Activated CD4-positive, alpha-beta T cell treated with anti-CD3 and anti-CD28 coated beads for 4 hours (primary cell): ENCODE measurements at places on chromosomes 3 and 15.

DNA sequence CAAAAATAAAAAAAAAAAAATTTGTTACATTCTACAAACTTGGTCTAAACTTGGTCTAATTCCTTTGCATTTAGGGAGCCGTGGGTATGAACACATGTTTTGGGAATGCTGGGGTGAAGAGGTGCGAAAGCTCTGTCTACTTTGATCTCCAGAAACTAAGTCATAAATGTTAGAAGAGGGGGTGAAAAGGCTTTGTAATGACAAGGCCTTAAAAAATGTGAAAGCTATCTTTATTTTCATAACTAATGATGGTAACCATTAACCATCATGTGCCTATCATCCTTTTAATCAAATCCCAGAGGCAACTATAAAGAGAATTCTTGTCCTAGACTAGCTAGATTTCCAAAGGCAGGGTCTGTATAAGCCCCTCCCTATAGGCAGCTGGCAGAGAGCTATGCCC is 60.9 kb downstream of the PRICKLE2 start:
- no peak for DNase-seq

GRCh38 chr3:74510261-74510818 is 104.1 kb downstream of the CNTN3 start:
- DNase-seq: no peak

GRCh38 chr3:132034486-132035464 is at the start of gene CPNE4:
TSS of gene CPNE4 (minus strand) at chr3:132035014.
- peak; percentile 36 for DNase-seq

DNA sequence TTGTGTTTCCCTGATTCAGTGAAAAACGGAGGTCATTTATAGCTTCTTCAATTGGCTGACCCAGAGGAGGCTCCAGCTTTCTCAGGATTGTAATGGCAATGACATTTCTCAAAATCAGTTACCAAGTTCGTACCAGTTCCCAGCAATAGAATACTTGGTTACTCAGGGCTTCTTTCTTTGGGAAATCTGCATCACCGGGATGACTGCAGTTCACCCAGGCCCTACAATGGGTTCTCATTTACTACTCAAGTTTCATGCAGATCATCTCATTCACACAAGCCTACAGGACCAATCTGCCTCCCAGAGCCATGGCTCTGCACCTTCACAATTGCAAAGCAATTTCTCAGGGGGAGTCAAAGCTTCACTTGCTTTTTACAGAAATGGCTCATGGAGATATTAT is 109.6 kb downstream of the FHIT start:
- no peak for DNase-seq

GRCh38 chr3:115709931-115710330 is 86.6 kb downstream of the GAP43 start:
- no peak for DNase-seq

DNA sequence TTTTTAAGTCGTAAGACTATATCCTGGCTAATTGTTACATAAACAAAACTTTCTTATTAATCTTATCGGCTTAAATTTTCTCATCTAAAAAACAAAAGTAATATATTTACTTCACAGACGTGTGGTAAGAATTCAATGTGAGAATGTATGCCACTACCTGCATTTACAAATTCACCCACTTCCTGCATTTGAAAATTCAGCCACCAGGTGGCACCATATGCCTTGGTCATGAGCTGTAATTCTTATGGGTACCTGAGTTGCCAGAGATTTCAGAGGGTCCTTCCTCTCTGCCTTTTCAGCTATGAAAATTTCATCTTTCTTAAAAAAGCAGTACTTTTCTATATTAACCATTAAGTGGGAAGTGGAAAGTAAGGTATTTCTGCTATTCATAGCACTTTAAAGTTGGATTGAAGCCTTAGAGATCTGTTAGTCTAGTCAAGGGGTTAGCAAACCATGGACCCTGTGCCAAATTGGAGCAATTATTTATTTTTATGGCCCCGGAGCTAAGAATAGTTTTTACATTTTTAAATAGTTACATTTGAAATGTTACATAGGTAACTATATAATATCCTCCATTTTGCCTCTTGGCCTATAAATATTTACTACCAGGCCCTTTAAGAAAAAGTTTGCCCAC is 127.8 kb downstream of the HCN4 start:
- DNase-seq: peak; percentile 77

DNA sequence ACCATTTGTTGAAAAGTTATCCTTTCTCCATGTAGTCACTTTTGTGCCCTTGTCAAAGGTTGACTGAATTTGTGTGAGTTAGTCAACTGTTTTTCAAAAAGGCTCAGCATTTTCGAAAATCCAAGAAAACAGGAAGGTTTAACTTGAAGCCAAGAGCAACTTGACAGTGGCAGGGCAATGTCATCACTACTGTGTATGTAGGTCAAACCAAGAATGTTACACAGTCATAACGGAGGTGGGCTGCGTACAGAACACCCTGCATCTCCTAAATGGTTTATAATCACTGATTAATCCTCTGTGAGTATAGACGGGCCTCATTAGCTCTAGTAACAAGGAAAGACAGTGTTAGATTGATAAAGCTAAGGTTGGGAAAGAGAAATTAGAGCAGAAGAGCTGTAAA is 1064.9 kb downstream of the FHIT start:
- DNase-seq: no peak

DNA sequence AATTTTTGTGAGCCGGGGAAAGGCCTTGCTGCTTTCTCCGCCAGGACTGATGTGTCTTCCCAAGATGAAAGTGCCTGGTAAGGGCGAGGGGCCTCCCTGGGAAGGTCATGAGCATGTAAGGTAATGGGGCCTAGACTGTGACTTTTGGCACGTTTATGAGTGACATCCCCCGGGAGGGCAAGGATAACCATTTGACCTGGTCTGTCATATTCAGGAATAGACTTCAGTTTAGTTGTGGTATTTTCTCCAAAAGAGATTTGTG is 631 bp upstream of the CNBP start:
- no peak for DNase-seq

DNA sequence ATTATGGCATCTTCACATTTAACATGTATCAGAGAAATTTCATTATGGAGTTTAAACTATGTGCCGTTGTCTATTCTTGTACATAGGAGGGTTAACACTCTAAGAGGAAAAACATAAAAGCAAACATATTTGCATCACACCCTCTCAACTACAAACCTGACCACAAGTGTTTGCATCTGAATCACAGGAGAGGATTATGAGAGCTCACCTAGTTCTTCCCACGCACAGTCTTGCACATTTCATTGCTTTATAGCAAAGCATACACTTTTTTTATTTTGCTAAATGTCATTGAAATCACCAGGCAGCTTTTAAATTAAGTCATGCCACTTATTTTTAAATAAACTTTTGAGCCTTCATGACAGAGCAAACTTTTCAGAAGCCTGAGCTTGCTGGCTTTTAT is 12.5 kb downstream of the TRAT1 start:
- peak; percentile 64 for DNase-seq

- no peak for DNase-seq
Observed at GRCh38 chr3:117489663-117490079, 780.1 kb downstream of the TUSC7 start.

DNA sequence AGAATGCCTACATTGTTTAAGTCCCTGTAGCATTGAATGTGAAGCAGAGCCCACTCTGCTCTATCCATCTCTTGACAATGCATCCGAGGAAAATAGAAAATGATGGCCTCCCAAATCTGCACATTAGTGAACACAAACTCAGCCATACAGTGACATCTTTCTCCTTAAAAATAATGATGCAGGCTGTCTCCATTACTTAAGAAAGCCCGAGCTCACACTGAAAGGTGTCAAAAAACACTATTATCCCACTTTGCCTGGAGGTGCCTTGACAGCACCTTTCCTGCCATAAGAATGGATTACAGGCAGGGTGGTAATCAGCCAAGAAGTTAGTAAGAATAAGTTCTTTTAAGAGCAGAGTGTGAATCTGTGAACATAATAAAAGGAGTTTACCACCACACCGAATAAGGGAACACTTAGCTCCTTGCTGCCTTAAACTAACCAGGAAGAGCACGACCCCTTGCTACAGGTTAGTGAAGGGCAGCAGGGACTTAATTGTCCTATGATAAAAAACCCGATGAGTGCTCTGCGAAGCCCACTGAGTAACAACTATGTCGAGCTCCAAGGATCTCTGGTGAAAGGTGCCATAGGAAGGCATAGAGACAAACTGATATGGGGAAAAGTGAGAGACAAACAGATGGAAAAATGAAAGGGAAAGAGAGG is 123.2 kb upstream of the TUSC7 start:
- DNase-seq: no peak

DNA sequence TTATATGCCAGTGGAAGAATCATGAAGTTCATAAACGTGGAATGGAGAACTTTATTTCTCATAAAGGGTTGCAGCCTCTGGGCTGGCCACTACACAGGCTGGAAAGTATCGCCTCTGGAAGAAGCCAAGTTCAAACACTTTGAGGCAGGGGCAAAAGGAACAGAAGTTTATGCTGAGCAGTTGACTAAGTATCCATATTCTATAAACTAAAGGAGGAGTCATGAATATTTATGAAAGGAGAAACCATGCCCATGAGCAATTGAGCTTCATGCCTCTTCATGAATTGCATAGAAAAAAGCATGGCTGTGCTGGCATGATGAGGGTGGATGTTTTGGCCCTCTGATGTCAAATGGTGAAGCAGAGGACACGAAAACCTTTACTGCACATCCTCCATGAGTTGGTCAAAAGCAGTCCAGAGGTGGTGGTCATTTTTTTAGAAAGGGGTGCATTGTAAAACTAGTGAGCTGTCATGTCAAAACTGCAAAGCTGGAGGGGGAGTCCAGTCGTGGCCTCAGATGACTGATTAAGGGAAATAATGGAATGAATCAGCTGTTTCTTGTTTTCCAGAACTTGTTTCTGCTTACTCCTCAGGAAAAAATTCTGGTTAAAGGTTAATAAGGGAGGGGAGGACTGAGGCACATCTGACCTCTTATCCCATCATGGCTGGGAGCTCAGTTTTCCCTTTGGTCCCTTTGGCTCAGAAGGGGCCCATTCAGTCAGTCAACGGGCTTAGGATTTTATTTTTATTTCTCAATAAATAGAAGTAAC is 276.7 kb downstream of the CHL1 start:
- no peak for DNase-seq

- no peak for DNase-seq
Observed at GRCh38 chr15:88012233-88012632, 244.3 kb downstream of the NTRK3 start.

- DNase-seq: no peak
Observed at GRCh38 chr3:73734211-73735089, 109.7 kb upstream of the PDZRN3 start.

- no peak for DNase-seq
Observed at GRCh38 chr3:181695661-181696491, 15.8 kb upstream of the SOX2 start.

GRCh38 chr15:46110755-46111154 is 475.9 kb downstream of the SQOR start:
- no peak for DNase-seq

GRCh38 chr15:77503240-77503639 is 82.6 kb downstream of the HMG20A start:
- no peak for DNase-seq

GRCh38 chr3:23696842-23697241 is 108.9 kb upstream of the UBE2E1 start:
- no peak for DNase-seq

DNA sequence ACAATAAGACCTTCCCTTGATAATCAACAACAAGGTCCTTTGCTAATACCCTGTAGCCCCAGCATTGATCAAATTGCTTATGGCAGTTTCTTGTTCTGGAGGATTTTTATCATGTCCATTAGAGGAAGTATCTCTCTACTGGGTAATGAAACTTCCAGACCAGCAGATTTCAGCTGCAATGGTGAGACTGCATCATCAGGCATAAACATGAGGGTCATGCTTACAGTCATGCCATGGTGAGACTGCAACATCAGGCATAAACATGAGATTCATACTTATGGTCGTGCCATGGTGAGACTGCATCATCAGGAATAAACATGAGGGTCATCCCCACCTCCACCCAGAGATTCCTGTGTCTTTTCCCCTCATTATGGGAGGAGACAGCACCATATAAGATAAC is 129.0 kb upstream of the LIPC start:
- DNase-seq: no peak

- DNase-seq: peak; percentile 37
Observed at GRCh38 chr15:91049378-91050127, 27.2 kb upstream of the VPS33B start.

DNA sequence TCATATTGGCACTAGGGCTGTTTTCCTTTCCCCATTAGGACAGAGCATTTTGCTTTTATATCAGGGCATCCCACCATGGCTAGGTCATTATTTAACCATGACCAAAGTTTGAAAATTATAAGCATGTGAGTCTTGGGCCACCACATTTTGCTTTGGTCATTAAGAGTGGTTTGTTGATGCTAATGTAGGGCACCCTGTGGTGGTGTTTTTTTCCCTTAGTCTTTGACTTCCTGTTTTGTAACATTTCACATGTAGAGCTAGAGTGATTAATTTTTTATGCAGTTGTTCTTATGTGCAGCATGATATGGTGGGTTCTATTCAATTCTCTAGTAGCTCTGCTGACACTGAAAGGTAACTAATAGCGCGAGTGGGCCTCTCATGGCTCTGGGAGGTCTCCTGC is 249.6 kb upstream of the ROBO1 start:
- no peak for DNase-seq

GRCh38 chr15:101458908-101459578 is 30.5 kb downstream of the PCSK6 start:
- no peak for DNase-seq

- no peak for DNase-seq
Observed at GRCh38 chr3:149830902-149831301, 17.9 kb downstream of the RNF13 start.

GRCh38 chr3:114623420-114624046 is 329.7 kb downstream of the TIGIT start:
- DNase-seq: no peak

- DNase-seq: no peak
Observed at GRCh38 chr3:77421916-77422315, 382.0 kb downstream of the ROBO2 start.

GRCh38 chr3:173588556-173588955 is 191.0 kb downstream of the NLGN1 start:
- no peak for DNase-seq

- no peak for DNase-seq
Observed at GRCh38 chr3:140584549-140584948, 93.3 kb upstream of the TRIM42 start.

- DNase-seq: no peak
Observed at GRCh38 chr15:61659566-61660190, 400.6 kb downstream of the VPS13C start.

- no peak for DNase-seq
Observed at GRCh38 chr15:76756381-76756780, 148.8 kb downstream of the SCAPER start.

- DNase-seq: no peak
Observed at GRCh38 chr3:46711760-46712159, 5.9 kb downstream of the PRSS50 start.

DNA sequence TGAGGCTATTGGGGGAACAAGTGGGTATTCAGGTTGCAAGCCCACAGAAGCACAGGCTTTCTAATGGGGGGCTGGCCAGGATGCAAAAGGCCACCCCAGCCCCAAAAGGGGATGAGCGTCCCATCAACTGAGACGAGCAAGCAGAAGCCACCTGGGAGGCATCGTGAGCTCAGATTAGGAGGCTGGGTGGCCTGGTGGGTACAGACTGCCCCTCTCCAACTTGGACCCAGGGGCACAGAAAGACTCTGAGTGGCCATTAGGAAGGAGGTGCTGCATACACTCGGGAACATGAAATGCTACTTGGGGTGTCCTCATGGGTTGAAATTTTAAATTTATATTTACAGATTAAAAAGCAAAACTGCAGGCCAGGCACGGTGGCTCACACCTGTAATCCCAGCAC is 29.1 kb downstream of the SLC41A3 start:
- DNase-seq: no peak
